ENCODE measurements at places on chromosomes 12 and 14. TPM values are rescaled to one million over a fixed set of nuclear protein-coding genes. Genes with fewer than 3 reads are reported as not detected.

GRCh38 chr12:100375038-100375735, 18.3 kb downstream of the SLC17A8 start:
- H3K4me3 ChIP-seq = no peak overlapping the region
- no peaks in the 10 kb centered on the region for H3K36me3 ChIP-seq
- H3K4me1 ChIP-seq = no peaks in the 10 kb centered on the region
- H3K27ac ChIP-seq = no peak overlapping the region

DNA sequence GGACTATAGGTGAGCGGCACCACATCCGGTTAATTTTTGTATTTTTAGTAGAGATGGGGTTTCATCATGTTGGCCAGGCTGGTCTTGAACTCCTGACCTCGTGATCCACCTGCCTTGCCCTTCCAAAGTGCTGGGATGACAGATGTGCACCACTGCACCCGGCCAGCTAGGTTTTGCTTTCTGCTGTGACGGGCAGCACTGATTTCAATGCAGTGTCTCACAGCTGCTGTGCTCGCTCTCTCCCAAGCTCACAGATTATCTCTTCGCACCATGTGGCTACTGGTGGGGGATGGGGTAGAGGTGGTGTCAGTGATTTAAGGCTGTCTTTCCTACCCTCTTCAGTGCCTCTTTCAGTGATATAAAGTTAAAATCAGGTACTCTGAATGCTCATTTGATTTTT, 909.1 kb downstream of the TRHDE start:
- no peaks in the 10 kb centered on the region for H3K4me1 ChIP-seq
- H3K36me3 ChIP-seq = no peaks in the 10 kb centered on the region
- no peak overlapping the region for H3K4me3 ChIP-seq
- H3K27me3 ChIP-seq = no peaks in the 10 kb centered on the region

GRCh38 chr12:54294152-54294952, 6.5 kb downstream of the NFE2 start:
- H3K27me3 ChIP-seq = peaks cover 4% of the 10 kb centered on the region
- no peak overlapping the region for H3K27ac ChIP-seq
- H3K36me3 ChIP-seq = peaks cover 3% of the 10 kb centered on the region

PTPRR gene
- 0.30 TPM for polyA plus RNA-seq

ESPL1 gene
- 0.18 TPM for polyA plus RNA-seq

All from heart left ventricle (tissue), 16 donors.